Stimulated activated CD4-positive, alpha-beta T cell treated with anti-CD3 and anti-CD28 coated beads, Interleukin-15, amount 100 ng/mL, for 24 hours (primary cell): ENCODE measurements at places on chromosomes 13 and 19.

GRCh38 chr13:29507356-29507755, 88.1 kb downstream of the SLC7A1 start:
- DNase-seq, result no peak

DNA sequence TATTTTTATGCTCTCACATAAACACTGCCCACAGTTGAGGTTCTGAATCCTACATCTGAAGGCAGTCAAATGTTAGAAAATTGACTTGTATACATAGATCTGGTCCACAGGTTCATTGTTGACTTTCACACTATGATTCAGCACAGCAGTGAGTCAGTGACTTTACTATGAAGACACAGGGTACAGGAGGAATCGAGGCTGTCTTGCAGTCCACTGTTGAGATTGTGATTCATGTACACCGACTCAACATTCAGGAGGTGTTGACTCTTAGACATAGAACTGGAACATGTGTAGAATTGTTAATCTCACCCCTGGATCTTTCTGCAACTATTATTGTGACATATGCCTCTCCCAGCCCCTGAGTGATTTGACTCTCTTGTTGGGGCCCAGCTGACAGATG, 74.3 kb upstream of the ZNF43 start:
- DNase-seq, result no peak

- peak; percentile 79 for DNase-seq
These were observed 919 bp downstream of the VAV1 start for GRCh38 chr19:6773323-6773931.

DNA sequence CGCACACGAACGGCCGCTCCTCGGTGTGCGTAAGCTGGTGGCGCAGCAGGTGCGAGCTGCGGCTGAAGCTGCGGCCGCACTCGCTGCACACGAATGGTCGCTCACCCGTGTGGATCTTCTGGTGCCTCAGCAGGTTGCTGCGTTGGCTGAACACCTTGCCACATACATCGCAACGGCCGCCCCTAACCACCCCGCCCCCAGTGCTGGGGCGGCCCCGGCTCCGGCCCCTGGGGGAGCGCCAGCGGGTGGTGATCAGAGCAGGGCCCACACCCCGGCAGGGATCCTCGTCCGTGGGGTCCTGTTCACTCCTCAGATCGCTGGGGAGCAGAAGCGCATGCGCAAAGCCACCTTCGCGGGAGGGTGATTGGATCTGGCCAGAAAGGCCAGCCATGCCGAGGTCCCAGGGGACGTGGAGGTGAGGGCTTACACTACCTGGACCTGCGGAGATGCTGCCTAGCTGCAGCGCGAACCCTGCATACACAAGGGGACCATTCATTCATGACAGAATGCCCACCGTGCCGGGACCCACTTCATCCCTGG, 4.7 kb upstream of the UBE2M start:
- peak; percentile 60 for DNase-seq

GRCh38 chr19:3457528-3458228, 22.6 kb downstream of the SMIM24 start:
- DNase-seq, result no peak

DNA sequence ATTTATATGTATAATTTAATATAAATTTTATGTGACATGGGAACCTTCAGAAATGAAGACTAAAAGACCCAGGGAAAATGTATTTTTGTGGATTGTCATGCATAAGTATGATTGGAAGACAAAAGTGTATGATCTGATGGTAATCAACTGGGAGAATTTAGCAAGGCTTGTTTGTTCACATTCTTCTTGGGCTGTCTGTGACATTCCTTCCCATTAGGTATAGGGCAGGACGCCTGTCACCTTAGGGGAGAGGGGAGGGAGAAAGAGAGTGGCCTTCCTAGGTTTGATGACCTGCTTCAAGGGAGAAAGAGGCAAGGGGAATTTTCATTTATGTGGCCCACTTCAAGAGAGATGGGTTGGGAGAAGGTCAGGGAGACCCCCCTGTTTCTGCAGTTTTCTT, 22.4 kb downstream of the PIBF1 start:
- no peak for DNase-seq

- DNase-seq, result no peak
These were observed 45.1 kb downstream of the MIPEP start for GRCh38 chr13:23844132-23844531.

- DNase-seq, result no peak
These were observed 41.4 kb downstream of the COL4A2 start for GRCh38 chr13:110348309-110349105.

GRCh38 chr19:13613447-13613846, 107.2 kb upstream of the CACNA1A start:
- DNase-seq, result no peak

- DNase-seq, result peak; percentile 38
These were observed 744.1 kb downstream of the UQCRFS1 start for GRCh38 chr19:28468701-28469459.

- DNase-seq, result no peak
These were observed 10.8 kb downstream of the ADPRHL1 start for GRCh38 chr13:113442354-113442984.

DNA sequence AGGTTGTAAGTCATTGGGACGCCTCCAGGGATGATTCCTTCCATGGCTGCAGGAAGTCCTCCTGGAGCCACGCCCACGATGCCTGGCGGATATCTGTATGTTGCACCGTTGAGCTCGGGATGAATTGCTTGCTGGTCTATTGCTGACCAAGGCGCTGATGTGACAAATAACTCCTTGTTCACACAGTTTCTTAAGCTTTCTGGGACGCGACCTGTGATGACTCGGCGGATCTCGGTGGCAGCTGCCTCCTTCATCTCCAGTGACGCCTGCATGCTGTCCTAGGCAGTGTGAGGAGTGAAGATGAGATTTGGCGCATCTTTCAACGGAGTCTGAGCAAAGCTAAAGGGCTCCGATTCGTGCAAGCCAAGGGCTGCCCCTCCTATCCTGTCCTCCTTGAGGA, 7.6 kb upstream of the ZNF566 start:
- DNase-seq, result no peak

DNA sequence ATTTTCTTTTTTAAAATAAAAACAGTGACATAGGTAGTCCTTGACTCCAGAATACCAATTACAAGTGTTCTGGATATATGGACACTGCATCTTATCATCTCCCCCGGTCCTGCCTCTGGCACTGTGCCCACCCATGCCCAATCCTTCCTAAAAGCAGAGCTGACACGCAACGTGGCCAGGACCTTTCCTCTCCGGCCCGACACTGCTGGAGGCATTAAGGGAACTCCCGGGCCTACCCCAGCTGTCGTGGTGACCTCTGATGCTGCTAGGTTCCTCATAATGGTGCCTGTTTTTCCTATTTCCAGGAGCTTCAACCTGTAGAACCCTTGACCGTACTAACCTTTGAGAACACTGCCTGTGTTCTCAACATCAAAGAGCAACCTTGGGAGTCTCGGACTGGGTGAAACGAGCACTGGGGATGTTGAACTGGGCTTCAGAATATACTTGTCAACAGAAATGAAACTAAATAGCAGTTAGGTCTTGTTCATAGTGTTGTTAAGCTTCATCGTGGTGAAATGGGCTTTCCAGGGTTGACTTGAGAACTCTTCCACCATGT, 13.9 kb upstream of the RNF113B start:
- no peak for DNase-seq

DNA sequence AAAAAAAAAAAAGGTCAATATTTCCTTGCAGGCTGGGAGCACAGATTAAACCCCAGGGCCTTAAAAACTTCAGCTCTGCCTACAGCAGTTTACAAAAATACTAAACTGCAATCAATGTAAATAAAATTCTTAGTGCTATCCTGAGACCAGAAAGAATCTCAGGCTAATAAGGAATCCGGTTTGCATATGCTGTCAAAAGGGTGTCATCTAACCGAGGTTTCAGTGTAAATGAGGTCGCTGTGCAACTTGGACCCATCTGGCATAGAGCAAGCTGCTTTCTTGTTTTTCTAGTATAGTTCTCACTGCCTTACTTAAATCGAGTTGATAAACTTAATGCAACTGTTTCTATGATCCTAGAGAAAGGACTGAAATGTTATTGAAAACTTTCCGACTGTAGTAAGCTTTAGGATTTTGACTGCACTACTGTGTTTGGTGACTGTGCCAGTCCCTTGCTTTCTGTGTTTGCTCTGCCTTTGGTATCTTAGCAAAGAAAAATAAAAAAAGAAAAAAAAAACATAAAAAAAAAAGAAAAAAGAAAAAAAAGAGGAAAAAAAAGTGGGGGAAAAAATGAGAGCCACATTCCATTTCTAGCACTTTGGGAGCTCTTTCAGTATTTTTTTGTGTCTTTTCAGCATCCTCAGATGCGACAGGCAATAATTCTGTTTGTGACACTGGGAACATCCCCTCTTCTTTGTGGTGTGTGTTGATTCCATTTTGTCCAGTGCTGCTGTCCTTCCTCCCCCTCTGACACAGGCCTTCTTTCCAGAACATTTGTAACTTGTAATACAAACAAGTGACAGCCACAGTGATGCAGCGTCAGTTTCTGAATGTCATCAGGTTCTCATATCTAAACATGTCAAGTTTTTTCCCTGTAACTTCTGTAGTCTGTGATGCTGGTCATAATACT, 340.5 kb downstream of the ZNF536 start:
- no peak for DNase-seq

GRCh38 chr13:93060144-93060543, 166.5 kb upstream of the GPC6 start:
- DNase-seq, result no peak

GRCh38 chr13:51821606-51822005, 17.6 kb upstream of the DHRS12 start:
- DNase-seq, result no peak

- DNase-seq, result no peak
These were observed 350.7 kb downstream of the UQCRFS1 start for GRCh38 chr19:28862238-28862637.

DNA sequence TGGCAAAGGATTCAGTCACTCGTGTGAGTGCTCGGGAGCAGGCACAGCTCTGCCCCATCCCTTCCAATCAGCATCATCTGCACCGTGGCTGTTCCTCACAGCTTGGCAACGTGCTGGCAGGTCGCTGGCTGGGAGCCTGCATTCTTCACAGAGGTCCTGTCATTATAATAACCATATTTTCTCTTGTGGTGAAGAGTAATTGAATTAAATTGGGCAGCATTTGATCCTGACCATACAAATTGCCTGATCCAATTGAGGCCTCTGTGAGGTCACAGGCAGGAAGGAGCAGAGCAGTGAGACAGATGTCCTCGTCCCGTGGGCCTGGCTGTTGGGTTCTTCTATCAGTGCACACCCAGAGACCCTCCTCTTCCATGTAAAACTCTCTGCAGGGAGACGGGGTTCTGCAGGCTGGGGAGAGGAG, 407.8 kb downstream of the COG6 start:
- no peak for DNase-seq

DNA sequence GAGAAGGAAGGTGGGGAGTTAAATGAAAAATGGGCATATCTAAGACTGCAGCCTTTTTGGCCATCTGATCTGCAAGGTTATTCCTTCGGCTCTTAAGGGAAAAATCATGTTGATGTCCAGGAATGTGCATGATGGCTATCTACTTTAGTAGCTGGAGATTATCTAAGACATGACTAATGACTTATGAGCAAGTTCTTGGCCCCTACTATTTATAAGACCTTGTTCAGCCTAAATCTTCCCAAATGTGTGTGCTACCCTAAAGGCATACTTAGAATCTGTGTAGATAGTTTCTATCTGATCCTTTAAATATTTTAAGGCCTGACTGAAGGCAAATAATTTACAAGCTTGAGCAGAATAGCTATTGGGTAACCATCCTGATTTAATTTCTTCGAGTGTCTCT, 41.8 kb upstream of the CD177 start:
- DNase-seq, result no peak

DNA sequence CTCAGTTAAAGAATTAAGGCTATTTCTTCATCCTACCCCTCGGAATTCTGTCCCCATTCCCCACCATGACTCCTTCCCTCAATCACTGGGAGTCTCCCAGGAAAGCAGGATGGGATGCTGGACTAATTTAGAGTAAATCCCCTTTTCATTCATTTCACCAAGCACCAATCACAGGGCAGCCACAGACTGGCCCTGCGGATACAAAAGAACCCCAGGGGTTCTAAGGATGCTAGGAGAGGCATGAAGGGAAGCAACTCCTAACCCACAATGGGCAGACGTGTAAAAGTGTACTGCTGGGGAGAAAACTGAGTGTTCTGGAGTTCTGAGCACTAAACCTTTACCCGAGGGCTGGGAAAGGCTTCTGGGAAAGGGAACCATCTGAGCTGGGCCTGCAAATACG, 3.0 kb downstream of the PEPD start:
- DNase-seq, result no peak

- no peak for DNase-seq
These were observed 391.0 kb upstream of the SLITRK5 start for GRCh38 chr13:87280139-87280538.

- DNase-seq, result peak; percentile 73
These were observed 629 bp upstream of the FGF9 start for GRCh38 chr13:21670006-21670882.

DNA sequence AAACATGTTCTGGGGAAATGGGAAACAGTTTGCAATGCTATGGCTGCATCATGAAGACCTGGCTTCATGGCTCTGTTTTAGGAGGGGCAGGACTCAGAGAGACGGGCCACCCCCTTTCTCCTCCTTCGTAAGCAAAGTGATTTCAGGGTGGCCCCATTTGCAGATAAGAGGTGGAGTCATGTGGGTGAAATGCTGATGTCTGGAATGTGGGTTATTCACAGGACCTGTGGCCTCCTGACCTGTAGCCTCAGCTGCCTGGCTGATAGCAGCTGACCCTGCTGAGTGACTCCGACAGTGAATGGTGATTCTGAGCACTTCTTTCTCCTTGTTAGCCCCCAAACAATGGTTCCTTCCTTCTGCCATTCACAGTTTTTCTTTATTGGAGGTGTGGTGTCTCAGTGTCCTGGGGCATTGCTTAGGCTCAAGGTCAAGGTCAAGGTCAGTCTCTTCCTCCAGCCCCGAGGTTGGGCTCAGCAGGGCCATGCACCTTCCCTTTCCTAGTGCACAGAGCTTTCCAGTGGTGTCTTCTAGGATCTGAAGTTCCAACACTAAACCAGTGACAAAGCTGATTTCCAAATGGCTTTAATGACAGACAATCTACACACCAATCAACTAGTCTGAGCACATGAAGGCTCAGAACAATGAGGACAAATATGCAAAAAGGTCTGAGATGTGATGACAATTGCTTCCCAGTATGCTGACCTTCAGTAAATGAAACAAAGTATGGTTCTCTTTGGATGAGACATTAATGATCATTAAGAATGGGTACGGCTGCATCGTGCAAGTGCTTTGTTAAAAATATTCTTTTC, 49.6 kb upstream of the ANKRD10 start:
- no peak for DNase-seq

DNA sequence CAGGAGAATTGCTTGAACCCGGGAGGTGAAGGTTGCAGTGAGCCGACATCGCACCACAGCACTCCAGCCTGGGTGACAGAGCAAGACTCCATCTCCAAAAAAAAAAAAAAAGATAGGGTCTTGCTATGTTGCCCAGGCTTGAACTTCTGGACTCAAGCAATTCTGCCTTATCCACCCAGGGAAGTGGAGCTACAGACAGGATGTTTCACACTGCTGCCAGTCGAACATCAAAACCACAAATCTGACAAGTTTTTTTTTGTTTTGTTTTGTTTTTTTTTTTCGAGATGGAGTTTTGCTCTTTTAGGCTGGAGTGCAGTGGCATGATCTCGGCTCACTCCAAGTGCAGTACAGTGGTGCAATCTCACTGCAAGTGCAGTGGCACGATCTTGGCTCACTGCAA, 10.8 kb downstream of the XPO4 start:
- DNase-seq, result no peak

GRCh38 chr13:75934889-75935288, 298.8 kb downstream of the LMO7 start:
- no peak for DNase-seq

GRCh38 chr13:38951525-38952313, 38.9 kb downstream of the STOML3 start:
- DNase-seq, result peak; percentile 12

- no peak for DNase-seq
These were observed 72.2 kb downstream of the ATP11A start for GRCh38 chr13:112761701-112762689.

- no peak for DNase-seq
These were observed 5.7 kb upstream of the ZC3H13 start for GRCh38 chr13:46058268-46058667.
